Thoracic aorta (tissue), 2 donors: ENCODE measurements at places on chromosomes 12 and 14.

DNA sequence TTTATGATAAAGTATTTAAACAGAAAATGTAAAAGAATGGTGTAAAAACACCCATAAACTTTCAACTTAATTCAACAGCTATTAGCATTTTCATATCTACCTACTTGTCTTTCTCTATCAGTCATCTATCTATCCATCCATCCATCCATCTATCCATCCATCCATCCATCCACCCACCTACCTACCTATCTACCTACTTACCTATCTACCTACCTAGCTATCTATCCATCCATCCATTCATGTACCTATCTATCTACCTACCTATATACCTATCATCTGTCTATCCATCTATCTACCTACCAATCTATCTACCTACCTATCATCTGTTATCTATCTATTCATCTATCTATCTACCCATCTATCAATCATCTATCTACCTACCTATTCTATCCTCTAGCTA is 8.5 kb downstream of the NOS1 start:
- DNase-seq: no peak

DNA sequence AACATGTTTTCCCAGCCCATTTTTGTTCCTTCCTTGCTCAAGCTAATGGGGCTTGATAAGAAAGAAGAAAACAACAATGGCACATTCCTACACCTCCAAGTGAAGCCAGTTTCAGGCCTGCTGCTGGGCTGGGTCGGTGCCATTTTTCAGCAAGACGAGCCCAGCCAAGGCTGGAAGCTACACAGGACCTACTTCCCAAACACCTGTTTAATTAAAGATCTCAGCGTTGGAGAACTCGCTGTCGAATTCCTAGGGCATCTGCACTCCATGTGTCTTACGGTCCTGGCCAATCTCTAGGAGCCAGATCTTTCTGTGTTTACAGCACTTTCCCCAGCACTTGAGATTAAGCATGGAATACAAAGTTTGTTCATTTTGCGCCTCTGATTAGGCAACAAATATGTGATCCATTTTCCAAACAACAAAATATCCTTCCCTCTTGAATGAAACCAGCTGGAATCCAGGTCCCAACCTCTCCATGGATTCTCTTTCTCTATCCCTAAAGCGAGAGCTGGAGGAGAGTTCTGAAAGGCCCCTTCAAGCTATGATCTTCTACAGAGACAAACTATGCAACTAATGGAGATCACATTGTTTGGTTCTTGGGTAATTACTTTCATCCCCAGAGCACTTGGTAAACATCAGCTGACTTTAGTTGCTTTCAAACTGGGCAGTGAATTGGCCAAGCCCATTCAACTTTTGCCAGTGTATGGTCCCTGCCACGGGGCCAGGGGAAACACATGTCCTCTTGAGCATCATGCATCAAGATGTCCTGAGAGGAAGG is 34.3 kb upstream of the TC2N start:
- no peak for DNase-seq

- no peak for DNase-seq
These were observed 268.2 kb downstream of the ALG10 start for GRCh38 chr12:34290381-34290995.

DNA sequence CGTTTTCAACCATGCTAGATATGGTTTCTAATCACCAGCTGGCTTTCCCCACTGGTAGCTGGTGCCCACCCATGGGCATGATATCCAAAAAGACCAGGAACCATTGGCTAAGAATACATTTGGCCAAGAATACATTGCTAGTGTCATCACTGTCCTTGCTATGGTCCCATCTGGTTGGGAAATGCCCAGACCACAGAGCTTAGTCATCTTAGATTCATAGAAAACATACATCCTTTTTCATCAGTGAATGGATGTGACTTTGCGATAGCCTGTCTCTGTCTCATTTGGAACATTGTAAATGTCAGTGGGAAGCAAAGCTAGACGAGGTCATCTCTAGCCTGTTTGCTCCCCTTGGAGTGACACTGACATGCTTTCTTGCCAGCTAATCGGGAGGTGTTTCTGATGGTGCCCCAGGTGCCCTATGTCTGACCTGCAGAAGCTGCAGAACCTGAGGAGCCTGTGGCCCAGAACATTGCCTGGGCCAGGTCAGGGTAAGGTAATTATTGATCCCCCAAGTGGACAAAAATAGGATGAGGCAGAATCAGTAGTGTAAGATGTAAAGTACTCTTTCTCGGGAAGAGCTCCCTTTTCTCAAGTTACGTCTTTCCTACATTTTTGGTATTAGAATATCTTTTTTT is 194.8 kb downstream of the SLC41A2 start:
- DNase-seq: no peak

GRCh38 chr12:26119391-26119989 is 5.3 kb downstream of the BHLHE41 start:
- no peak for DNase-seq

GRCh38 chr12:54349679-54350078 is 14.6 kb downstream of the GPR84 start:
- no peak for DNase-seq

- no peak for DNase-seq
These were observed 7.3 kb downstream of the IFI27 start for GRCh38 chr14:94117856-94118255.

GRCh38 chr14:93040443-93040842 is 75.3 kb downstream of the ITPK1 start:
- no peak for DNase-seq

GRCh38 chr14:24334431-24335291 is at the start of gene ADCY4:
Gene ADCY4 (minus strand): TSS chr14:24335071. CDS start chr14:24334652, 419 bp downstream.
- no peak for DNase-seq

- DNase-seq: no peak
These were observed 613 bp downstream of the SRSF9 start for GRCh38 chr12:120468821-120469449.

DNA sequence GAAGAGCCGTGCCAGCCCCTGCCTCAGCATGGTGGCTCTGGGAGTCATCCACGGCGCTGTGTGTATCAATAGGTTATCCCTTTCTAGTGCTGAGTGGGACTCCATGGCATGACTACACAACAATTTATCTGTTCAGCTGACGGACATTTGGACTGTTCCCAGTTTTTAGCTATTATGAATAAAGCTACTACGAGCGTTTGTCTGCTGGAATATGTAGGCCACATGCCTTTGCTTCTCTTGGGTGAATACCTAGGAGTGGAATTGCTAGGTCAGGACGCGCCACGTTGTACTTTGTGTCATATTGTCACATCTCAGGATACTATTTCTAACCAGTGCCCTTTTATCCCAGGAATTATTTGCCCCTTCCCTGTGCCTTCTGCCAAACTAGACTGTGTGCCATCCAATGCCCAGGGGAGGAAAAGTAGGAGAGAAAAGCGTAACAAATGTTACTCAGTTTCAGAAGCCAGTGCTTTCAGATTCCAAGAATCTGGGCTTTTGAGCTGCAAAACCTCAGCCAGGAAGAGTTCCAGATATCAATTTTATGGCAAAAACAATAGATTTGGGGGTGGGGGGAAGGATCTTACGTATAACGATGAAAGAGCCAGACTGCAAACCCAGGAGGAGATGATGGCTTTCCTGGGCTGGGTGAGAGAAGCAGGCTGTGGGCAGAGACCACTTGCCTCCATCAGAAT is 62.5 kb upstream of the NCOR2 start:
- DNase-seq: no peak

GRCh38 chr12:50785406-50786001 is 21.6 kb downstream of the ATF1 start:
- no peak for DNase-seq

GRCh38 chr14:65860956-65861611 is 448.6 kb downstream of the FUT8 start:
- no peak for DNase-seq

- DNase-seq: no peak
These were observed 2.5 kb upstream of the LALBA start for GRCh38 chr12:48572326-48572725.

DNA sequence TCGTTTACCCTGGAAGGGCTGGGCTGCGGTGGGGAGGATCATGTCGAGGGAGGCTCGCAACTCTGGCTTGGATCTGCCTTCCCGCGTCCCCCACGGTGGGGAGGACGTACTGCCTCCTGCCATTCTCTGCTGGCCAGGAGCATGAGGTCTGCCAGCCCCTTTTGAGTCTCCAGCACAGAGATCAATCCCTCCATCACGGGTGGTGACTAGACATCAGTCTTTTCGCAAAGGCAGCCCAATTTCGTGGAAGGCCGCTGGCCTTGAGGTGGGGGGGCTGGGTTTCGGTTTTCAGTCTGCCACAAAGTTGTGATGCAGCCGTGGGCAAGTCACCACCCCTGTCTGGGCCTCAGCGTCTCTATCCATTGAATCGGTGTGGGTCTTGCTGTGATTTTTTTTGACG is 62.2 kb downstream of the PRMT8 start:
- DNase-seq: no peak

DNA sequence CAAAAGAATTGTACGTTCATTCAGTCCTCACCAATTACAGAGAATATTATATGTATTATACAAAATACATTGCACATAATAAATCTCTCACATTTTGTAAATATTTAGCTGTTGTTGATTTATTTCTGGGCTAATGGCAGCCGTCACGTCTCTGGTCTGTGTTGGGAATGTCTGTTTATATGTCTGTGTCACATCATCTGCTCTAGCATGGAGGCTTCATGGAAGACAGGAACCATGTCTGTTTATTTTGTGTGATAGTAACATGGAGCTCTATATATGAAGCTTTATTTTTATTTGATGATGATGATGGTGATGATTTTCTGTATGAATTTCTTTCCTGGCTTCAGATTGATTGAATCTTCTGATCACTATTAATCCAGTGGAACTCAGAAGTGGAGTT is 138.4 kb downstream of the RAD51B start:
- no peak for DNase-seq

GRCh38 chr14:73567951-73568885 is 795 bp upstream of the ACOT2 start:
- no peak for DNase-seq

- no peak for DNase-seq
These were observed 84.8 kb downstream of the RBM19 start for GRCh38 chr12:113880988-113881962.

- DNase-seq: no peak
These were observed 6.0 kb upstream of the SPTLC2 start for GRCh38 chr14:77622366-77622961.

GRCh38 chr12:121915841-121916321 is 2.5 kb upstream of the CFAP251 start:
- no peak for DNase-seq

DNA sequence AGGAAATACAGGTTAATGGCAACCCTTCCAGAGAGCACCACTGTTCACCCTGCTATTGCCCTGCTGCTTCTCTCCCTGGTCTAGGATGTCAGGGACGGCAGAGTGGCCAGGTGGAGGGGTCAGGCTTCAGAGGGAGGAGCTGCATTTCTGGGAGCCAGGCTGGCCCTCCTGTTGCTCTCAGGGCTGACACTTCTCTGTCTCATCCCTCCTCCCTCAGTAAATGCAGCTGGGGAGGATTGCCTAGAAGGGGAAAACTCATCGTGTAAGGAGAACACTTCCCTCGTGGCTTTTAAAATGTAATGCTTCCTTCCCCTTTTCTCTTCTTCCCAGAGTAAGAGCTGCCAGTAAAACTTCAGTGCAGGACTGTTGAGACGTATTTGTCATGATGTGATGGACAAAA is 20.8 kb downstream of the SUSD6 start:
- DNase-seq: no peak

DNA sequence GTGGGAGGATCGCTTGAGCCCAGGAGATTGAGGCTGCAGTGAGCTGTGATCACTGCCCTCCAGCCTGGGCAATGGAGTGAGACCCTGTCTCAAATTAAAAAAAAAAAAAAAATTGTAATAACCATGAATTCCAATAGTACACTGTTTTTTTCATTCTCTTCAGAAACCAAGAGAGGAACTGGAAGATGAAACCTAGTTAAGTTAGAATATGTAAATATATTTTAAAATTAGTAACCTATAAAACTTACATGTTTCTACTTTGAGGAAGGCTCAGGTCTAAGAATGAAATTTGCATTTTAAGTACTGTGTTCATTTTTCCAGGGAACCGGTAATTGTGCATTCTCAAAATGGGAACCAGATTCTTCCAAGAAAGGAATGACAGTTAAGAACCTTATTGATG is 18.8 kb downstream of the KNTC1 start:
- no peak for DNase-seq

DNA sequence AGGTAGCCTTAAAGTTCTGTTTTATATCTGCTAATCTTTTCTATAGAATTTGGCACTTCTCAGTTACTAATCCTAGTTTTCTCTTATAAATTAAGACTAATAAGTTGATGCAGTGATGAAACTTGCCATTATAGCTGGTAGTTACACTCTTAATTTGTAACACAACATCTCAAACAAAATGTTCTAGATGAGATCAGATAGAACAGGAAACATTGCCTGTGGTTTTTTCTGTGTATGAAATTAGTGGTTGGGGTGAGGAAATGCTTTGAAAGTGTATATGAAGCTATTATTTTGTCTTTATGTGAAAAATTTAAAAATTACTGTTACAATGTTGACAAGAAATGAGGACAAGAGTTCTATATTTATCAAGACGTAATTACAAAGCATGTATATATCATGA is 91.9 kb downstream of the PCNX1 start:
- no peak for DNase-seq

DNA sequence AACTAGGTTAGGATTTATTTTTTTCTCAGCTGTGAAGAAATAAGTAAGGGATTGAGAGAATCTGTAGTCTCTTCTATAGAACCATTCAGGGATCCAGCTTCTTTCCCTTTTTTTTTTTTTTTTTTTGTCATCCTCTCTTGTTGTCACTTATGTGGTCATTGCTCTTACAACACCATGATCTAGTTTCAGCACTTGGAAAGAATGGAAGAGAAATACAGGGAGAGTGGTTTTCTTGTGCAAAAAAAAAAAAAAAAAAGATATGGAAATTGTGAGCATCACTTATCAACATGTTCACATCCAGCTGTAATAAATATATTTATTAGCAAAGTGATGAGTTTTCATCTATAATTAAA is 599.3 kb downstream of the SLC6A15 start:
- DNase-seq: no peak

- DNase-seq: no peak
These were observed 139.5 kb downstream of the RMST start for GRCh38 chr12:97601934-97602720.

DNA sequence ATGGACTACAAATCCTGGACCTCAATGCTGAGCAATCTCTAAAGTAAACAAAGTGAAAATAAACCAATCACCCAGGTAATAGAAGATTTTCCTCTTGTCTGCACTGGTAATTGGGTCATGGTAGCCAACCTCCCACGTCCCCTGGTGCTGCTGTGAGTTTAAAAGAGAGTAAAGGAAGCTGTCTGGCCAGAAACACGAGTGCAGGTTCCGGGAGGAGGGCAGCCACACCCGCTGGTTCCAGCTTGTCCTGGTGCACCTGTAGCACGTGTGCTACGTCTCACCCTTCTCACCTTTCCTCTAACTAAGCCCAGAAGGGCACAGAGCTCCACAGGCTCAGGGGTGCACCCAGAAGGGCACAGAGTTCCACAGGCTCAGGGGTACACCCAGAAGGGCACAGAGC is 5.4 kb downstream of the CRACR2A start:
- no peak for DNase-seq

- DNase-seq: no peak
These were observed 22.6 kb upstream of the LUM start for GRCh38 chr12:91133871-91134270.
